ENCODE measurements at places on chromosomes 1 and 21.

DNA sequence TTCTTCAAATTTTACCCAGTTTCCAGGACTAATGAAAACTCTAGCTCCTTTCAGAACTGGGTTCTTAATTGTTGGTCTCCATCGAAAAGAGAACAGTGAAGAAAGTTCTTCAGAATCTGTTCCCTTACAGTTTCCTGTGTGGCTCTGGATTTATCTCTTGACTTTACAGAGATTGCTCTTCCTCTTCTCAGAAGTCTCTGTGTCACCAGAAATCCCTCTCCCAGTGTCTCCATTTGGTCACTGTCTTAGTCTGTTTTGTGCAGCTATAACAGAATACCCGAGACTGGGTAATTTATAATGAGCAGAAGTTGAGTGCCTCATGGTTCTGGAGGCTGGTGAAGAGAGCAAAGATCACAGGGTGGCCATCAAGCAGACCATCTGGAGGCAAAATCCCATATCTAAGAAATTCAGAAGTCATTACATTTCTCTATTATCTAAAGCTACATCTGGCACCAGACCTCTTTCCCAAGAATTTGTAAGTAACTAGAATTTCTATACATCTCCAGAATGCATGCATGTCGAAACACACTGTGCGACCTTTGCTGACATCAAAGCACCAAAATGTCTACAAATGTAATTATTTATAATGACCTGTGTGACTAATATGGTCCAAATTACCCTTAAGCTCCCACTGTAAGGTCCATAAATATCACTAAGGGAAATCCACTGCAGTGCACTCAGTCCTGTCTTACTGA, 65.4 kb upstream of the KRTAP19-8 start:
- DNase-seq: no peak

DNA sequence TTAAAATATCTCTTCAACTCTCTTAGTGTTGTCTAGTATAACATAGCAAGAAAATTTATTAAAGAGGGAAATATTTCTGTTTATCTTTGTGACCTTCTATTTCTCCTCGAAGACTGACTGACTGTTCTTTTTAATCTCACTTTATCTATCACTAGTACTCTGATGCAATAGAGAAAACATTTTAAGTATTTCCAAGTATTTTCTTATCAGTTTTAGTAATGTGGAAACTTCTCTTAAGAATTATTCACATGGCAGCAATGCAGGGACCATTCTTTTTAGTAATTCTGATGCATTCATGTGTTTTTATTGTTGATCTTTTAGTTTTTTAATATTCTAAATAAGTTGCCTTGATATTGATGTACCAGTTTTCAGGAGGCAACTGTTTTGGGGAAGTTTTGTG, 115.7 kb downstream of the NEK7 start:
- DNase-seq: no peak

DNA sequence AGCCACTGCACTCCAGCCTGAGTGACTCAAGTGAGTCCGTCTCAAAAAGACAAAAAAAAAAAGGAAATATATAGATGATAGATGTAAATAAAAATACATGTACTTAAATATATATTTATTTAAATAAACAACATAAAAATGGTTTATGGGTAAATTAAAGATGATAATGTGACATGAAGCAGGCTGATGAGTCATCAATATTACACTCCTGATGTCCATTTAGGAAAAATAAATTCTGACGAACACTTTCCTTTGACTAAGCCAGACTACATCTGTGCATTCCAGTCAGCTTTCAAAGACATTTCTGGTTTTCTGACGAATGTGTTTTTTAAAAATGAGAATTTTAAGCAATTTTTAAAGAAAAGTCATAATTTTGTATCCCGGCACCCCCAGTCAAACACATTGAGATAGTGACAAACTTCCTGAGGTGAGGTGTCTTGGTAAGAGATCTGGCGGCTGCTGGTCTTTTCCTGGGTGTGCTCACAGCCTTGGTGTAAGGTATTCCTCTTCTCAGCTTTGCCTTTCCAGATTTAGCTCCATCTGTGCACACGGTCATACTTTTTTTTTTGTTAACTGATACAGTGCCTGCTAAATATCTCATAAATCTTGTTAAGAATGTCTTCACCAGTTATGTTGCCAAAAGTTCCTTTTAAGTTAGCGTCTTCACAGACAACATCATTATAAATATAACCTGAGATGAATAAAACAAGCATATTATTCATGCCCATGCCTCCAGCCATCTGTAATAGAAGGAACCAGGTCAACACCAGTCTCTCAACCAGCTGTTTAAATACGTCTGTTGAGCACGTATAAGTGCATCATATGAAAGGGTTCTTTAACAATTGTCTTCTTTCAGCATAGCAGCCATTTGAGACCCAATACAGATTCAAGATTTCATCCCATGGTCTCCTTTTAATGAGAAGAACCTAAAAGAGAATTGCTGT, 214.5 kb upstream of the PLD5 start:
- no peak for DNase-seq

GRCh38 chr1:47325528-47325927, 8.1 kb upstream of the CMPK1 start:
- DNase-seq: no peak

DNA sequence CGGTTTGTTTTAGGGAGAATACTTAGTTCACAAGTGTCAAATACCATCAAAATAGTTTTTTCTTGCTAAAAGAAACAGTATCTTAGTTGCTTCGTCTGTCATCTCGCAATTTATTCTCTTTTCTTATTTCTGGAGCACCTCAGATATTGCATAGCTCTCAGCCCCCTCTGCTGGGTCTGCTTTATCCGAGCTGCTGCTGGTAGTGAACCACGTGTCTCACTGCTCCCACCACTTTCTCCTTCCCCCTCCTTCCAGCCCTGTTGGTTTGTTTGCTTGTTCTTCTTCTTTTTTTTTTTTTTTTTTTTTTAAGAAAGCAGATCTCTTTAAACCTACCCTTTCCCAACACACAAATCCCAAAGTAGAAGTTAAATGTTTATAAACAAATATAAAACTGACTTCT, 170.8 kb downstream of the EDEM3 start:
- no peak for DNase-seq

DNA sequence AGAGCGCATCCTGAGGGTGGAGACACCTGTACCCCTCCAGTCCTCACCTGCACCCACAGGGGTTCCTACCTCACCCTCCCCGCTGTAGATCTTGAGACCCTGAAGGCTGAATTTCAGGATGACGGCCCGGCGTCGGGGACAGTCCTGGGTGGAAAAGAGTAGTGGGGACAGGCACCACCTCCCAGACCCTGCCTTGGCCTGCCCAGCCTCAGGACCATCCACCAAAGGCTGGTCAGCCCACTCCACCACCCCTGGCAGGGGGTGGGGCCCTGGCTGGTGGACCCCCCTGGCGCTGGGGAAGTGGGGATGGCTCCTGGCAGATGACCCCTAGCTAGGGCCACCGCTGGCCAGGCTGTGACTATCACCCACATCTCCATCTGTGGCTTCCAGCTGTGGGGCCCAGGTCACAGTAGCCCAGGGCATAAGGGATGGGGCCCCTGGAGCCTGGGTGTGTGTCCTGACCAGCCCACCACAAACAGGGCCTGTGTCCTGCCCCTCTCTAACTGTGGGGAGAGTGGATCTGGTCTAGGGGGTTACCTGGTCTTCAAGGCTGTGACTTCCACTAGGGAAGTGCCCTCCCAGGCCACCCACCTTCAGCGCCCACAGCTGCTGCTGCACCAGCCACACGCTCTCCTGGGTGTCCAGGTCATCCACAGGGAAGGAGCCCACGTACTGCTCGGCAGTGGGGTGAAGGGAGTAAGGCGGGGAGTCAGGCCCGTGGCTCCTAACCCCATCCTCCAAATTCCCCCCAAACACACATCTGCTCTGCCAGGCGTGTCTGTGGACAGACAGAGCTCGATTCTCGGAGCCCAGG, 5.4 kb downstream of the SH2D5 start:
- DNase-seq: no peak

GRCh38 chr1:45585496-45586075, 1.7 kb downstream of the NASP start:
- no peak for DNase-seq

- DNase-seq: no peak
Measured at GRCh38 chr1:198901266-198901665, 262.4 kb downstream of the PTPRC start.

- DNase-seq: no peak
Measured at GRCh38 chr1:181675091-181675917, 192.0 kb downstream of the CACNA1E start.

- no peak for DNase-seq
Measured at GRCh38 chr1:233151861-233152260, 143.7 kb downstream of the PCNX2 start.

DNA sequence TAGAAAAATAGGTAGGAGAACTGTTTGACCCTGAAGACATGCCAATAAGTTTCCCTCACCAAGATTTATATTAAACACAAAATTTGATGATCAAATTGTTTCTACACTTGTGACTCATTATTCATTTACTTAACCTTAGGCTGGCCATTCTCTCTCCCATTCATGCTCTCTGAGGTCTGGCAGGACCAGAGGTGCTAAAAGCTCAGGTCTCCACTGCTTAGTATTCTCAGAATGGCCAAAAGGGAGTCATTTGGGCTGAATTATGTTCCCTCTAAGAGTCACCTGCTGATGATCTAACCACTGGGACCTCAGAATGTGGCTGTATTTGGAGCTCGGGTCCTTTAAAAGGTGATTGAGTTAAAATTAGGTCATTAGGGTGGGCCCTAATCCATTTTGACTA, 47.1 kb upstream of the ATP1B1 start:
- no peak for DNase-seq

DNA sequence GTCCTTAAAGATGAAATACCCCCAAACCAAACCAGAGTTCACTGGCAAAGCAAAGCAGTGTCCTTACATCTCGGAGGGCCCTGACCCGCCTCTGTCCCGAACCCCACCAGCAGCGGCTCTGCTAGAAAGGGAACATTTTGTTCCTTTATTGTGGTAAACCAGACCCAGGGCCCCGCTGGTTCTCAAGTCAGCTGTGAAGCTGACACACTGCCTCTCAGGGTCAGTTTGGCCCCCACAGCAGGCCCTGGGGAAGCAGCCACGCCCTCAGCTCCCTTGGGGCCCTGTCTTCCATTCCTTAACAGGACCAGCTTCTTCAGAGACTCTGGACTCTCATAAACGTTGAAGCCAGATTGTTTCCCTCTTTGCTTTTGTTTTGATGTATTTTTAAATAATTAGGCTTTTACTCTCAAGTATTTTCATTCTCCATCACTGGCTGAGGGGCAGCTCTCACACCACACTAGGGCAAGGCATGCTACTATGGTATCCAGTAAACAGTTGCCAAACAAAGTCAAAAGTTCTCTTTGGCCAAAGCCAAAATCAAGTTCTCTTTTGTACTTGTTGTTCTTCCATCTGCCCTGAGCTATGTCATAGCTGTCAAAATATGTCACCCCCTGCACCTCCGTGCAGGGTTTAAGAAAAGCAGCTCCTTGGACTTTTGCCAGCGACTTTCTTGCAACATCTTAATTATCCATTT, 61.1 kb upstream of the ANGPTL1 start:
- no peak for DNase-seq

DNA sequence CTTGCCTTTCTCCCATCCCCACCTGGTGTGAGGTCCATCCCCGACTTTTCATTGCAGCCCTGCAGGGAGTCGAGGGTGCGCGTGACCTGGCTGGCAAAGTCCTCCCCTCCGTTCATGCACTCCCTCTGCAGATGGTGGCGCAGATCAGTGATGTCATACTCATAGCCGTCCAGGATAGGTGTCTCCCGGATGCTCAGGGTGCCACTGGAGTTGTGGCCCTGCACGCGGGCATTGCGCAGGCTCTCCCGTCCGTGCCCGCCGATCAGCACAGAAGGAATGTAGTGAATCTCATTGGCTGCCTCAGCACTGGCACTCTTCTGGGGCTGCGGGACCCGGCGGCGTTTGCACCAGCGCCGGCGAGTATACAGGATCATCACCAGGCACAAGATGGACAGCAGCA, 132.1 kb downstream of the ASTN1 start:
- DNase-seq: no peak

- DNase-seq: no peak
Measured at GRCh38 chr1:156745881-156746280, 5.0 kb upstream of the MRPL24 start.

DNA sequence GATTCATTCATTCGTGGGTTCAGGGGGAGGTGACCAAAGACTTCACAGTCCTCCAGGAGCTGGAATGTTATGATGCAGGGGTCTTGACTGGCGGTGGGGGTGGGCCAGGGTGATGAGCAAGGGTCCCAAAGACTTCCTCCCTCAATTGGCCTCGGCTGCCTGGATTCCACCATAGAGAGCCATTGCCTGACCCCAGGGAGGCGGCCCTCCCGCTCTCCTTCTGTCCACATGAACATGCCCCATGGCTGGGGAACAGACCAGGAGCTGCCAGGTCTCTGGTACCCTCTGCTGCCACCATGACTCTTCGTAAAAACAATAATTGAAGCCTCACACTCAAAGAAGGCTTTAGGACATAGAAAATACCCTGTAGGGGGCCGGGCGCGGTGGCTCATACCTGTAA, 102.5 kb upstream of the CASZ1 start:
- no peak for DNase-seq

DNA sequence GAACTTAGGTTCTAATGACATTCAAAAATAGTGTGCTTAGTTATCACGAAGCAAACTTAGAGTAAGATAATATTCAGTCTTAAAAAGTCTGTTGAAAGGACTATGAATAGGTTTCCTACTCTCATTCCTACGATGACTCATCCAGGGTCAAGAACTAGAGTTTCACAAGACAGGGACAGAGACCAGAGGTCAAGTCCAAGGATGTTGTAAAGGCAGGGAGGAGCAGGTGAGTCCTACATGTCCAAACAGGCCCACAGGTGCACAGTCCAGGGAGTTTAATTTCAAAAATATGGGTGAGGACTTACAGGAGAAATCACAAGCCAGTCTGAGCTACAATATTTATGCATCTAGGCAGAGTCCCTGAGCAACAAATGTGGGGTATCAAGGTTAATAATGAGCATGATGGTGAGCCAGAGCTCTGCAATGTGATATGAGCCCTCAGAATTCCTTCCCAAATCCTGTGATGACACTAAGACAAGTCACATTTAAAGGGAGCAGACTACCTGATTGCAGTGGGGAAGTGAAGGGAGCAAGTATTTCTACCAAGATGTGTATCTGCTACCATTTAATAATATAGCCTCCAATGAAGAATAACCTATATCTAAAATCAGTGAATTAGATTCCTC, 100.0 kb upstream of the NRIP1 start:
- DNase-seq: no peak
